ENCODE measurements at places on chromosomes 11 and 22.

- no peak for DNase-seq
These were observed 18.5 kb downstream of the KRTAP5-5 start for GRCh38 chr11:1647901-1648652.

- no peak for DNase-seq
These were observed 41.1 kb downstream of the BMAL1 start for GRCh38 chr11:13318498-13319295.

GRCh38 chr22:44623771-44624510, 78.1 kb upstream of the PRR5 start:
- no peak for DNase-seq

- DNase-seq, result no peak
These were observed 46.7 kb upstream of the PARVA start for GRCh38 chr11:12330485-12331231.

Data from germinal center (tissue), 1 donor.